H4 (cell line): ENCODE measurements at places on chromosomes 11 and 22. TPM values are rescaled to one million over a fixed set of nuclear protein-coding genes. Genes with fewer than 3 reads are reported as not detected.

INPP5J gene
- 0.45 and 0.79 TPM in 2 replicates for total RNA-seq

MIOX gene
- total RNA-seq, result not detected in 2 replicates

OR5B21 gene
- not detected in 2 replicates for total RNA-seq

ZNF143 gene
- total RNA-seq, result 27.6 and 38.0 TPM in 2 replicates

SEPTIN3 gene
- 4.2 and 4.5 TPM in 2 replicates for total RNA-seq

DNA sequence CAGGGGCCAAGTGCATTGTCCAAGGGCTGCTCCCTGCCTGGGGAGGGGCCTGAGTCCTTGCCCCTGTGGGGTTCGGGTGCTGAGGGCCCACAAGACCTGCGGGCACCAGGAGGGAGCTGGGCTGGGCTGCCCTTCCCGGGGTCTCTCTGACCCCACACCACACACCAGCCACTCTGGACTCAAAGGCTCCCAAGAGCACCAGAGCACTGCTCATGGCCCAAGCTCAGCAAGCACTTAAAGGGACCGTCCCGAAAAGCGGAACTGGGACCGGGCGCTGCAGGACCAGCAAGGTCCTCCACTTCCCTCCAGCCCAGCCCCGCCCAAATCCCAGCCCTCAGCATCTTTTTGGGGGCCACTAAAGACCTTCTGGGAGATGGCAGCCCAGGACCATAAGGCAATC, 5.3 kb downstream of the LSP1 start:
- no peak for DNase-seq

DNA sequence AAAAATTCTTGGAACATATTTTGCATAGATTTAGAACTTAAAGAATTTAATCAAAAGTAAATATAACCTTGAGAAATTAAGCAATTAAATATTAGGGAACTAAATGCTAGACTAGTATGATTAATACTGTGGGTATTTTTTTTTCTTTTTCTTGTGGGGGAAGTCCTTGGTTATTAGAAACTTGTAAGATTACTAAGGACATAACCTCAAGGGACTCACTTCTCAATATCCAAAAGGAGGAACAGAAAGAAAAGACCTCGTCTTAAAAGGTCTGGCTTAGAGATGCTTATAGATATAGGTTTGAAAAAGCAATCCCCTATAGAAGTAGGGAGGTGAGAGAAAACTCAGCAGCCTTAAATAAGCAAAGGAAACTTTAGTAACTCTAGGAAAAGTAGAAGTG, 368.5 kb downstream of the INSC start:
- DNase-seq, result no peak

DNA sequence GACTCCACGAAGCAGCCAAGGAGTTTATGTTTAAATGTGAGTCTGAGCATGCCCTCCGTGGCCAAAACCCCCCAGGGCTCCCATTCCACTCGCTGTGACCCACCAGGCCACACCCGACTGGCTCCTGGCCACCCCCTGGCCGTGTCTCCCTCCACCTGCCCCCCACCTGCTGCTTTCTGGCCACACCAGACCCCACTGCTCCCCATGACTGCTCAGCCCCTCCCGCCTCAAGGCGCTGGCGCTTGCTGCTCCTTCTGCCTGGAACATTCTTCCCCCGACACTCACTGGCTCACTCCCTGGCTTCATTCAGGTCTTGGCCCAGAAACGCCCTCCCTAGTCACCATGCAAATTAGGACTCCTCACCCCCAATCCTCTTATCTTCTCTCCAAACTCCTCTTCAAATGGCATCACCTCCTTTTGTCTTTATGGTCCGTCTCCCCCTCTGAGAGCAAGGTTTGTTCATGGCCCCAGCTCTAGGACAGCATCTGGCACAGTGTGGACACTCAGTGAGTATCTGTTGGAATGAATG, 72.2 kb downstream of the EFCAB6 start:
- DNase-seq, result no peak
